Large intestine (tissue), 12 donors: ENCODE measurements at places on chromosomes 3 and 15.

GRCh38 chr15:23897531-23897930 is 210.4 kb upstream of the NDN start:
- DNase-seq: peak; percentile 3

DNA sequence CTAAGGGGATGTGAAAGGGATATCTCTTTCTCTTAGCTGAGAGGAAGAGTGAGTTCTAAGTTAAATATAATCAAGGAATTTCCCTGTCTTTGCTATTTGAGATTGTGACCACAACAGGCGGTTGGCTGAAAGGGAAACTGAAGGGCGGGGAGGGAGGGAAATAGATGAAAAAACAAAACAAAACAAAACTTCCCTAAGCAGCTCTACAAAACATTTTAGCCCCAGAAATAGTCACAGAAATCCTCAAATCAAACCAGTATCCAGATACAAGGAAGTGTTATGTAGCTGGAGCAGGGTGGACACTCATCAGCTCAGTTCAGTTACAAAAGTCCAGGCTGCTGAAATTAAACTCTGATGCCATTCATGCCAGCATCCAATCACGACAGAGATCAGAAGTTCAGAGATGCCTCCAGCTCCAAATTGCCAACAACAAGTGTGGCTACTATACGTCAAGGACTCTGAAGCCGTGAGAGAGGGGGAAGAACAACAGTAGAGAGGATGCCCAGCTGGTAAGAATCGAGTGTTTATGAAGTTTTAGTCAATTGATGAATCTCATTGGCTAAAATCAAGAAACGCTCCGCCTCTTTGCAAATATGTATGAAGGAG is 319 bp upstream of the TP63 start:
- DNase-seq: no peak

DNA sequence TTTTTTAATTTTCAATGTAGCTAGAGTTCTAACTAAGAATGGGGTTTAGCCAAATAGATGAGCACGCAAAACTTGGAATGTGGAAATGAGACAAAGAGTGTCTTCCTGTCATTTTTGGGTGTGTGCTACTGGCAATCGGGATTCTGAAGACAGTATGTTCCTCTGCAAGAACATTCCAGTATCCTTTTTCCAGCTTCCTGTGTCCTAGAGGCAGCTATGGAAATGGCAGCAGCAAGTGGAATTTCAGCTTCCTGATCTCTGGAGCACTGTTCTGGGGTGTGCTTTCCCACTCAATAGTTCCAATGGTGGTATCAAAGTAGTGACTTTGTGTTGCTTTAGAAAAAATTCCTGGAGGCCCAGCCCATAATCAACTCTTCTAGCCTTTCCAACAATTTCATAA is 642.9 kb upstream of the KCNMB2 start:
- no peak for DNase-seq

DNA sequence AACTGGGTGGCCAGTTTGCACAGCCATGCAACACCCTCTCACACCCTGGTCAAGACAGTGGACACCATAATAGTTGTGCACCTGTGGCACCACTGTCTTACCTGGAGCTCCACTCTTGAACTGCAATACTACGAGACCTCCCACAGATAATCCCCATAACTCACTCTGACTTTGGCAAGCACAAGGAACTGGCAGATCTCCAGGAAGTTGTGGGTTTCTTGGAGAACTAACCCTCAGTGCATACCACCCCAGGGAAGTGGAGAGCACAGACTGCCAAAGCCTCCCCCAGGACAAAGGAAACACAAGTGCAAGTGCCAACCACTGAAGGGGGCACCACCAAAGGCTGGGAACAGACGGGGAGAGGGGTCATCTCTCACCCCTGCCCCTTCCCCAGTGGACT is 318.6 kb downstream of the SUCLG2 start:
- no peak for DNase-seq

DNA sequence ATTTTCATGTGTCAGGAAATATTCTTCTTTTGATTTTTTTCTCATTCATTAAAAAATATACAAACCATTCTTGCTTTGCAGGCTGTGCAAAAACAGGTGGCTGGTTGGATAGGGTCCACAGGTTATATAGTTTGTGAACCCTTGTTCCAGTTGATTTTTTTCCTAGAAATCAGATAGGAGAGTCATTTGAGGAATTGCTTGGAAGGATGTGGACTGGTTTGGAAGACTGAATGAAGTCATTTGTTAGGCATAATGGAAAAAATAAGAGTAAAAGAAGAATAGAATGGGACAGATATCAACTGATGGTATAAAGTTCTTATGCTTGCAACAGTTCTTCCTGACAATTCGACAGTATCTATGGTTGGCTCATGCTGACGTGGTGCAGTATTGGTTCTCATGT is 189.4 kb downstream of the PTPRG start:
- DNase-seq: no peak

GRCh38 chr3:160003520-160004128 is 15.0 kb downstream of the IL12A start:
- DNase-seq: peak; percentile 45

GRCh38 chr3:34008191-34008590 is 209.8 kb downstream of the PDCD6IP start:
- no peak for DNase-seq

DNA sequence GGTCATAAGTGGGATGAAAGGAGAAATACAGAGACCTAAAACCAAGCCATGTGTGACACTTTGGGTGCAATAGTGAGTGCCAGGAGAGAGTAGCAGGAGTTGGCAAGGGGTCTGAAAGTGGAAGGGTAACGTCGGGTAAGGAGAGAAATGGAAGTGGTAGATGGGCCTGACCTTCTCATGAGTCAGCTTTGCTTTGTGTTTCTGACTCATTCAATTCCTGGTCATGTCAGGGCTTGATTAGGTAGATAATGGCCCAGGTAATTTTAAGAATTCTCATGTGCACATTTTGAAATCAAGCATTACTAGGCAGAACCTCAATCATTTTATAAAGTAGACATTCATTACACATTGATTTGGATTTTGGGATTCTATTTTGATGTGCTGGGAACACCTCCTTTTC is 262.5 kb downstream of the SOX2 start:
- no peak for DNase-seq

- no peak for DNase-seq
Measured at GRCh38 chr3:184942735-184943134, 130.8 kb downstream of the VPS8 start.

GRCh38 chr3:120145542-120146285 is 51.5 kb upstream of the GSK3B start:
- peak; percentile 43 for DNase-seq

- no peak for DNase-seq
Measured at GRCh38 chr15:61063875-61064320, 165.2 kb downstream of the RORA start.

DNA sequence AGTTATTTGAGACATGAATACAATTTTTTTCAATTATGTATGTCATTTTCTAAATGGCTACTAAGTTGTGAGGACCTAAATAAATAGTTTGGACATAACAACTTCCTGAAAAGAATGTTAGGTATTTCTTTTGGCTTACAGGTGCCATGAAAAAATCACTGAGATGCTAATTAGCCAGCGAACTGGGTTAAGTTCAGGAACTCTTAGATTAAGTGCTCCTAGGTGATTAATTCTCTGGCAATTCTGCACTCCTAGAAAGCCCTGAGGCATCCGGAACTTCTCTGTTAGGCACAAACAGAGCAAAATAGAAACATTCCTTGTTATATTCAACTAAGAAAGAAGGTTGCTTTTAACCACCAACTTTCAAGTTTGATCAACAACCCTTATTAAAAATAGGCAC is 192.3 kb downstream of the STAG1 start:
- no peak for DNase-seq

DNA sequence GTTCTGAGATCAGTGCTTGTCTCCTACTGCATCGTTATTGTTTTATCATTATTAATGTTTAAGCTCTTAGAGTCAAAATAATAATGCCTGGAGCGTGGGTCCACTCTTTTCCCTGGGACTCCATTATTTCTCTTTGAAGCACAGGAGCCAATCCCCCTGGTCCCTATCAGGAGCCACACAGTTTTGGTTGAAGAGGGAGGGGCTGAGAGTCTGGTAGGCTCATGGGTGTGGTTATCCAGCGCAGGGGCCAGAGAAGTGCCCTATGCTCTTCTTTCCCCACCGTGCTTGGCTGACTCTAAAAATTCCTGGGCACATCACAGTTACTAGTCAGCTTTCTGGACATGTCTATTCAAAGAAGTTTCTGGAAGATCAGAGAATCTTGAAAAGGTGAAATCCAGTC is 121.5 kb downstream of the DNAJB8 start:
- DNase-seq: no peak

GRCh38 chr3:134709561-134710312 is 58.9 kb upstream of the KY start:
- DNase-seq: no peak

DNA sequence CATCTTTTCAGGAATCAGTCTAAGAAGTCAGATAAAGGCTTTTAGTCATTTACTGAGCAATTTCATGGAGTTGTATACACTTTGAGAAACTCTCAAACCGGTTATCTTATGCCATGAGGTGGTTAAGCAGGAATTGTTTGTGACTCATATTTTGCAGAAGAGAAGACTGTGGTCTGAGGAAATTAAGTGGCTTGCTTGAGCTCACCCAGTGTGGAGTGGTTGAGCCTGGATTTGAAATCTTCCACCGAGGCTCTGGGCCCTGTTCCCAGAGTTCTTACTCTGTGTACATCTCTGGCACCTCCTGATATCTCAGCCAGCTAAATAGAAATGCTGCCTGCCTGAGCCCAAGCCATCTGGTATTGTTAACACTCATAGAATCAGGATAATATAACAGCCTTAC is 37.8 kb upstream of the BCL6 start:
- DNase-seq: no peak

- no peak for DNase-seq
Measured at GRCh38 chr3:176505878-176506621, 691.2 kb downstream of the TBL1XR1 start.

GRCh38 chr3:20141851-20142250 is 44.2 kb downstream of the SGO1 start:
- DNase-seq: peak; percentile 26

DNA sequence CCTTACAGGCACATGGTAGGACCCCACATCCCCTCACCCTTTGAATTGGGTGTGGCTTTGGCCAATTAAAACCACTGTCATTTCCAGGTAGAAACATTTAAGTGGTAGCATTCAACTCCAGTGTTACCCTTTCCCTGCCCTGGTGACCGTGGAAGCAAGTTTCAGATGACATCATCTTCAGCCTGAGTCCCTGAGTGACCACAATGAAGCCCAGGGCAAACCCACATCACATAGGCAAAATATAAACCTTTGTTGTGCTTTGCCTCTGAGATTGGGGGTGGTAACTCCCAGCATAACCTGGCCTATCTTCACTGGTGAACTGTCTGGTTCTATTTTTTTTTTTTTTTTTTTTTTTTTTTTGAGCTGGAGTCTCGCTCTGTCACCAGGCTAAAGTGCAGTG is 404.0 kb upstream of the WNT5A start:
- DNase-seq: no peak
